T47D (cell line): ENCODE measurements at places on chromosomes 7 and 10.
A peak's percentile ranks its signal among the peaks of the same experiment; 100 is the strongest.

- no peak for DNase-seq
Measured at GRCh38 chr7:41886262-41886900, 183.5 kb upstream of the INHBA start.

DNA sequence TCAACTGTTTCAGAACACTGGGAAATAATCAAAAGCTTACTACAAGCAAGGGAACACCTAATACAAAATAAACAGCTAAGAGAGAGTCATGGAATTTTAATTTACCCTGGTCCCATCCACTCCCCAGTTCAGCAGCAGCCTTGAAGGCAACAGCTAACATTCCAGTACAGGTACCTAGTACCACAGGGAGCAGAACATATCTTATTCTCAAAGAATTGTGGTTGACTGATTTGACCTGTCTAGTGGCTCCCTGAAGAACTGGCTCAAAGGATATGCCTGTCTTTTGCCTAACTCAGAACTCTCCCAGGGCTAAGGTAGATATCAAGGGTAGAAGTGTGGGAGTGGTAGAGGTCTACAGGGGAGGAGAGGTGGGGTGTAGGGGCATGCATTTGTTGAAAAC, 32.3 kb downstream of the SMURF1 start:
- no peak for DNase-seq

DNA sequence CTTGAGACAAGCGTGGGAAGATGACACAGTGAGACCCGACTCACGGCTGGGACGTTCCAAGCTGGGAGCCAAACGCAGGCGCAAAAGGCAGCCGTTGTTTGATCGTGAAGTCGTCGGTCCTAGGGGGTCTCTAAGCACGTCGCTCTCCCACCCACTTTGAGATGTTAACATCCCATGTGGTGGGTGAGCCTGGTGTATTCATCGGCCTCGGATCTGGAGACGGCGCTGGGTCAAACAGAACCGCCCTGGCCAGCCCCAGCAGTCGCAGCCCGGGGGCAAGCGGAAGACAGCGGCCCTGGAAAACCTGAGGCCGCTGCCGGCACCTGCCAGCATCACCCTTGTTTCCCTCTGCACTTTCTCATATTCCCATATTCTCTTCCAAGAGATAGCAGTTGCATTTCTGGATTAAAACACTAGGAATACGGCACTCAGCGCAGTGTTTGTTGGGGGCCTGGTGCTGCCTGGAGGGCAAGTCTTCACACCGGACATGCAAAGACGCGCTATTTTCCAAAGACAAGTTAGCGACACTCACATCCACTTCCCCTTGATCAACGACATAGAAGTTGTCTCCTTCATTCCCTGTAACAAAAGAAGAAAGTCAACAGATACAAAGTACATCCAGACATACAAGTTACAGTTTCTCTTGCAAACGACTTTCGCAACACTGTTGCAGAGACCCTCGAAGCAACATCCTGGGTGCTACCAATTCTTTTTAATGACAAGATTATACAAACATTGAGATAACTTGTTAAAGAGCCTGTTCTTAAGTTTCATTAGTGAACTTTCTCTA, 86.2 kb upstream of the PDGFA start:
- no peak for DNase-seq

DNA sequence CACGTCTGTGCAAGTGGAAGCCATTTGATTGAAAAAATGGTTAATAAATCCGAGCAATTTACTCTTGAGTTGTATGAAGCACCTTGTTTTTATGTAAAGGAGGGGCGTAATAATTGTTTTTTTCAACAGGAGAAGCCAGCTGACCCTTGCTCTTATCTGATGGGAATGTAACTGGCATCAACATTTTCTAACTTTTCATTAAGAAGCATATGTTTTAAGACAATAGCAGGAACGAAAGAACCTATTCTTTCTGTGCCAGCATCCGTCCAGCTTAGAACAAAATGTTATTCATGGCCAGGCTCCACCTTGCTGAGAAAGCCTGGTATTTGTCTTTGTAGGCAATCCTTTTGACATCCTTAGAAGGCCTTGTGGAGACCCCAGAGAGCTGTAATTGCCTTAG, 22.2 kb upstream of the AFAP1L2 start:
- no peak for DNase-seq

- DNase-seq: no peak
Measured at GRCh38 chr10:67015225-67015624, 89.4 kb downstream of the LRRTM3 start.

DNA sequence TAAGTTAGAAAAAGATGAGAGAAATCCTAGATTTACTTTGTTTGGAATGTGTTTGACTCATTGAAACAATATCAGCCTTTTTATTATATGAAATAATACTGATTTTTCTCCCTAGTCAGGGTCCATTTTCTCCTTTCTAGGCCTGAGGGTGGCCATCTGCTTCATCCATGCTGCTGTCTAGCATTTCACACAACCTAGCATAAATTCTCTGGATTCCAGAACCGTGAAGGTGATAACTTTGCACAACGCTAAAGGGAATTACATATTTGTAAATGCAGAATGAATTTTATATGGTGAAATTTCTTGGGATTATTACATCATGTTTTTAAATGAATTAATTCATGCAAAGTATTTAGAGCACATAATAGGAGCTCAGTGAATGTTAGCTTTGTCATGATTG, 505.1 kb downstream of the INHBA start:
- no peak for DNase-seq

DNA sequence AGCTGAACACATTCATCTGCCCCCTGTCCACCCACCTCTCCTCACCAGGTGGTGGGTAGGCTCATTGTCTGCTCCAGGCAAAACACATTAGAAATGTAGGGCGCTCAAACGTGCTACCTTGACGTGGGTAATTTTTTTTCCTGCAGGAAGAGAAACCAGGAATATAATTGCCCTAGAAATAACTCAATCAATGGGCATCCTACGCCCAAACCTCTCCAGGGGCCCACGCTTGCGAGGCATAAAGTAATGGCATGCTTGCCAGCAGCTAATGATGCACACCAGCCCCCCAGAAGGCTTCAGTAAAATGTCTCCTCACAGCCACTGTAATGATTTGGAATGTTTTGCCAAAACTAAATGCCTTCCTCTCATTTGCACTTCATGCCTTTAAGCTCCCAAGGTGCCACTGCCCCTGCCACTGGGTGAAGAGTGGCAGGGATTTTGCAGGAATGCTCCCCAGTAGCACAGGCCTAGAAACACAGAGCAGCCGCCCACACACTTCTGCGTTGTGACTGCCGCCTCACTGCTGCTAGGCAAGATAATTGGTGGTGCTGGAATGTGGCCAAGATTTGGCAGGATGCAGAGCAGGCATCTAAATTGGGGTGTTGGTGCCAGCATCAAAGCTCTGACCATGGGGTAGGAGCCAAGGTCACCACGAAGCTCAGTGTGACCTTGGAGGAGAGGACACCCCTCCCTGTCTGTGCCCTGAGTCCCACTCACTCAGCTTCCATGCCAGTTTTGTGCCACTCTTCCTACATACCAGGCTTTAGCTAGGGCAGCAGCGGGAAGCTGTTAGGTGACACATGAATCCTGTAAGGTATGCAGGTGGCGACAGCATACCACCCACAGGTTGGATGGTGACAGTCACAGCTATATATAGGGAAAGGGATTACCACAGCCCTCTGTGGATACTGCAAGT, 48.7 kb upstream of the PPP1R3C start:
- peak; percentile 39 for DNase-seq

GRCh38 chr10:97311111-97311626, 7.9 kb upstream of the FRAT1 start:
- DNase-seq: no peak

DNA sequence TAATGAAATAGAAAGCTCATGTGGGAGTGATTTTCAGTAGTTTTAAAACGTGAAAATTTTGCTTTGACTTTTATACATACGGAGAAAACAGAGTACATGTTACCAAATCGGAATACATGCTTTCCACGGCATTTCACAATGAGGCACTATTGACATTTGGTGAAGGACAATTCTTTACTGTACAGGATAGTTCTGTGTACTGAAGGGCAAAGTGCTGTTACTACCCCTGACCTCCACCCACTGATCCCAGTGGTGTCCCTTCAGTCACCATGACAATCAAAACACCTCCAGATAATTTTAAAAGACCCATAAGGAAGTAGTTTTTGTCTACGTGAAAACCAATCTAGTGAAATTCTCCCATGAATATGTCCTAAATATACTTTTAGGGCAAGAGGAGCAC, 33.1 kb upstream of the ANK3 start:
- no peak for DNase-seq

GRCh38 chr7:113636727-113637421, 281.9 kb downstream of the PPP1R3A start:
- no peak for DNase-seq

- DNase-seq: no peak
Measured at GRCh38 chr10:61776615-61777266, 114.0 kb downstream of the CABCOCO1 start.

- DNase-seq: no peak
Measured at GRCh38 chr10:10804998-10805740, 212.5 kb upstream of the CELF2 start.

DNA sequence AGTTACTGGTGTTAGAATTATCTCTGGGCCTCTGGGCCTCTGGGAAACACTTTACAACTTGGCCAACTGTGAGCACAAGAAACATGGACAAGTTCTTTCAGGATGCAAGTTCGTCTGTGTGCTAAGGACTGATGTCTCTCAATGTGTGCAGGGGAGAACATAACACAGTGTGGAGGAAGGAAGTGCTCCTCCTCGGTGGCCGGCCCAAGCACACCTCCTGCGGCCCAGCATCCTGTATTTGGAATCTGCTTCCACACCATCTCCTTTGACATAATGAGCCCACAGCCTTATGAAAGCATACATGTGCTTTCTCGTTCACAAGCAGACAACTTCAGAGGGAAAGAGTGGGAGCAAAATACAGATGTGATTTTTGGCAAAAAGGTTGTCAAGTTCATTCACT, 59.0 kb downstream of the MTPN start:
- DNase-seq: no peak

- DNase-seq: no peak
Measured at GRCh38 chr10:94607111-94607510, 61.5 kb downstream of the HELLS start.

DNA sequence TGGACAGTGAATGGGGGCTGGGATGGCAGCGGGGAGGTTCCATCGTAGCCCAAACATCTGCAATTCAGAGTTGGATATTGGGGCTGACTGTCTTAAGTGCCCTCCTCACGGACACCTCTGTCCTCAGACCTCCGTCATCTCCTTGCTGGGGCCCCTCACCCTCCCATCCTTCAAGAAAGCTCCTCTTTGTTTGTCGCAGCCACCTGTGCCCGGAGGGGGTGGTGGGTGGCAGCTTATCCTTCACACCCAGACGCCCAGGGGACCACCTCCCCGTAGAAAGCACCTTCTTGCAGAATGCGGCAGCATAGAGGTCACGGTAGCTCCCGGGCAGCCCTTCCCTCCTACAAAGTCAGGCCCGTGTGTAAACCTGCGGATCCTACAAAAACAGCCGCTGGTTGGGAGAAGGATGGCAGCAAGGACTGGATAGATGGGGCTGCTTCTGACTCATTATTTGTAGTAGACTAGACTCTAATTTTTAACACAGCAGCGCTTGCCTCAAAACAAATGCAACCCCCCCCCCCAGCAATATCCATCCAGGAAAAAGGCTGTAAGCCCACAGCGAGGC, 1.3 kb upstream of the PTPRN2 start:
- DNase-seq: no peak

- no peak for DNase-seq
Measured at GRCh38 chr7:3650844-3651243, 349.8 kb downstream of the SDK1 start.

DNA sequence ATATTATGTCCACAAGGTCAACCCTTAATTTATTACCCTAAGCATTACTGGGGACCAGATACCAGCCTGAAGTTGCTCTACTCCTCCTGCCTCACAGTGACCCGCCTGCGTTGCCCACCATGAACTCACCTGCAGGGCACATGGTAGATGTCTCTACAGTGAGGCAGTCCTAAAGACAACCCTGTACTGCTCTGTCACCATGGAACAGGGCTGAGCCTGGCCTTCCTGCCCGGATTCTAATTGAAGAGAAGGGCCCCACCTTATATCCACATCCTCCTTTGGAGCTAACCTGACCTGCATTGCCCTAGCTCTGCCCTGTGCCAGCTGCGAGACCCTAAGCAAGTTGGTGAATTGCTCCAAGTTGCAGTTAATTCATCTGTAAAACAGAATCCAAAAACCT, 4.1 kb downstream of the SH3PXD2A start:
- DNase-seq: no peak

- DNase-seq: no peak
Measured at GRCh38 chr7:32415936-32416335, 74.2 kb downstream of the LSM5 start.

DNA sequence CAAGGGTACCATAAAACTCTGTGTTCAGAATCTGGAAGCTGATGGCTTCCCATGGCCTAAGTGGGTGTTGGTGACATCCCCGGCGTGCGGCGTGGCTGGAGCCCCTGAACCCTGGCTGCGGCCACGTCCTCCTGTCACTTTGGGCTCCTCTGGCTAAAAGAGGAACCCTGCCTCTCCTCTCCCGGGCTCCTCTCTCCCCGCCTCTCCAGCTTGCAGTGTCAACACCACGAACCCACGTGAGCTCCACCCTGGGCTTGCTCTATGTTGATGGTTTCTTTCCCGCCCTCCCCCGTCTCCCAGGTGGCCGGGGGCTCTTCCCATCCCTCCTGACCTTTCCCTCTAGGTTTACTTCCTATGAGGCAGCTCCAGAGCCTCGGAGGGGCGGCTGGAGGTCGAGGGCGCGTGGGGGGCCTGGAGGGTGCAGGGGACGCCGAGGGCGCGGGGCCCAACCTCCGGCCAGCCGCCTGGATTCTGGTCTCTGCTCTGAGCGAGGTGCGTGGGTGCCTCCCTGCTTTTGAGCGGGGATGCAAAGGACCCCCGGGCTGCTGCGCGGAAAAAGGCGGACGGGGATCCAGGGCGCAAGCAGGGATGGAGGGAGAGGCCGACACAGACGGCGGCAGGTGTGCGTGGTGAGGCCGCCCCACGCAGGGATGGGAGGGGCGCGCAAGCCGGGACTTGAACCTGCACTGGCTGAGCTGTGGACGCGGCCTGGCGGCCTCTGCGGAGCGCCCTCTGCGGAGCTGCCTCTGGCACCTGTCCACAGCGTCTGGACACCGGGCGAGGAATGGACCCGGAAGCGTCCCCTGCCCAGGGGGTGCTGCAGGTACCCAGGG, 115.5 kb upstream of the DIP2C start:
- no peak for DNase-seq

DNA sequence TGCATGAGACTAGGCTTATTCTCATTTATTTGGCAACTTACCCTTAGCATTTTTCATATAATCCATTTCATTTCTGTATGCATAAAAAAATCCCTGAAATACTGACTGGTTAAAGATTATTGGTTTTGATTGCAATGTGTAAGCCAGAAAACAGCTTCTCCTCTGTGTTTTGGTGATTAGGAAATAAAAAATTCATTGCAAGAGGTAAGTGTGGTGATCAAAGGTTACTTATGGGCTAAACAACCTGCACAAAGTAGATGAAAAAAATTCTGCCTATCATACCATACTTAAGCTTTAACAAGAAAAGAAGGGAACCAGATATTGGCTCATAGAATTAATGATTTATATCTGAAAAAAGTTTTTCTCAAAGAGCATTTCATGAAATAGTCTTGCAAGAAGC, 64.0 kb upstream of the TMEM168 start:
- DNase-seq: no peak

GRCh38 chr10:123797813-123798212, 93.8 kb downstream of the CPXM2 start:
- DNase-seq: no peak

GRCh38 chr7:150462413-150462812, 12.0 kb downstream of the GIMAP8 start:
- no peak for DNase-seq

- DNase-seq: no peak
Measured at GRCh38 chr7:47325337-47325736, 256.6 kb downstream of the TNS3 start.
